ENCODE measurements at places on chromosomes 13 and 19. TPM values are rescaled to one million over a fixed set of nuclear protein-coding genes. Genes with fewer than 3 reads are reported as not detected.
A peak's percentile ranks its signal among the peaks of the same experiment; 100 is the strongest.

- DNase-seq = peak; percentile 56
Observed at GRCh38 chr19:4580961-4581665, 21.6 kb upstream of the SEMA6B start.

The UBE2L5 gene
- total RNA-seq = not detected

GRCh38 chr13:100528353-100528752 is 60.2 kb downstream of the GGACT start:
- no peak for DNase-seq

- DNase-seq = peak; percentile 19
Observed at GRCh38 chr13:111006506-111007031, 91.7 kb upstream of the ANKRD10 start.

The TTC9B gene
- total RNA-seq = 0.63 TPM

The LRFN3 gene
- 15.1 TPM for total RNA-seq

- DNase-seq = peak; percentile 87
Observed at GRCh38 chr19:53037101-53038097, 7.1 kb upstream of the ERVV-2 start.

DNA sequence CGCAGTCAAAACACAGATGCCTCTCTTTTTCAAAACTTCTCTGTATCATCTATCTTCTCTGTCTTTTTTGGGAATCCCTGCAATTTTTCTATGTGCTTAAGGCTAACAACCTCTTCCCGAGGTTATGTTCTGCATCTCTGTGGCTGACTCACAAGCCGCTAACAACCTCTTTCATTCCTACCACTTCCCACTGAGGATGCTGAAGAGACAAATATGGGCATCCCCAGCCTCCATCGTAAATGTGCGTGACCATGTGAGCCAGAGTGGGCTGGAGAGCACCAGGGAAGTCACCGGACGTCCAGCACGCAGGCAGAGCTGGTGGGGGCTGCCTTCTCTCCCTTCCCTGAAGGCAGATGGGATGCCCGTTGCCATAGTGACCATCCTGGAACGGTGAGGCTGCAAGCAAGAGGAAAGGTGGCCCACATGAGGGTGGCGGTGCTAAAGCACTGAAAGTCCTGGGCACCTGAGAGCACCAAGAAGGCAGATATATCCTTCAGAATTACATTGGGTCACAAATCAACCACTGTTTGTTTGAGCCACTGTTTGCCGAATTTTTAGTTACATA is 122.8 kb downstream of the SHISA2 start:
- DNase-seq = no peak

DNA sequence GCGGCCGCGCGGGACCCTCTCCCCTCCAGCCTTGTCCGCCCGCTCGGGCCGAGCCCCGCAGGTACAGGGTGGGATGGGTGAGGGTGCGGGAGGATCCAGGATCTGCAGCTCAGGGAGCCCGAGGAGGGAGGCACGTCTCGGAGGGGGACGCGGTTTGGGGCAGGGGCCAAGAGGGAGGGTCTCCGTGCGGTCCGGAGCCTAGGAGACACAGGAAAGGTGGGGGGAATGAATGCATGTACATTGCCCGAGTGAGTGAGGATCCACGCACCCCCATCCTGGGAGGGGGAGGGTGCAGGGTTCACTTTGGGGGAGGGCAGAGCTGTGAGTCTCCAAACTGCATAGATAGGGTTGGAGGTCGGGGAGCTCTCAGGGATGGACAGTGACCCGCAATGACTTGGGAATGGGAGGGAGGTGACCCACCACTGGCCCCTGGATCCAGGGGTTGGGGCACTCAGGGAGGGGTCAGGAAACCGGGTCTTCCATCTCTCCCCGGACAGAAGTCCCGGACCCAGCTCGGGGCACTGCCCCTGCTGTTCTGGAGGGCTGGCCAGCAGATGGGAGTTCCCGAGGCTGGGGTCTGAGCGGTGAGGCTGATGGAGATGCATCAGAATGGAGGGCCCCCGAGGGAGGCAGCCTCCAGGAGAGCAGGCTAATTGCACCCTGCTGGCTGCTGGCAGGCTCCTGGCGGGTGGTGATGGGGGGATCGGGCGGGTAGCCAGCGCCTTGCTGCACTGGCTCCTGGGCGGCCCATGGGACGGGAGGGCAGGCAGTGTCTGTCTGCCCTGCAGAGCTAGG is 547 bp downstream of the KCNN1 start:
- DNase-seq = no peak

GRCh38 chr13:56755181-56755935 is 385.4 kb upstream of the PRR20A start:
- DNase-seq = peak; percentile 61

- no peak for DNase-seq
Observed at GRCh38 chr13:32590266-32590665, 4.0 kb downstream of the PDS5B start.

- no peak for DNase-seq
Observed at GRCh38 chr13:101649488-101650126, 197.1 kb downstream of the ITGBL1 start.
